ENCODE measurements at places on chromosomes 7 and 10.

GRCh38 chr10:103058034-103058433 lies 135.0 kb downstream of the NT5C2 start:
- no peak for DNase-seq

DNA sequence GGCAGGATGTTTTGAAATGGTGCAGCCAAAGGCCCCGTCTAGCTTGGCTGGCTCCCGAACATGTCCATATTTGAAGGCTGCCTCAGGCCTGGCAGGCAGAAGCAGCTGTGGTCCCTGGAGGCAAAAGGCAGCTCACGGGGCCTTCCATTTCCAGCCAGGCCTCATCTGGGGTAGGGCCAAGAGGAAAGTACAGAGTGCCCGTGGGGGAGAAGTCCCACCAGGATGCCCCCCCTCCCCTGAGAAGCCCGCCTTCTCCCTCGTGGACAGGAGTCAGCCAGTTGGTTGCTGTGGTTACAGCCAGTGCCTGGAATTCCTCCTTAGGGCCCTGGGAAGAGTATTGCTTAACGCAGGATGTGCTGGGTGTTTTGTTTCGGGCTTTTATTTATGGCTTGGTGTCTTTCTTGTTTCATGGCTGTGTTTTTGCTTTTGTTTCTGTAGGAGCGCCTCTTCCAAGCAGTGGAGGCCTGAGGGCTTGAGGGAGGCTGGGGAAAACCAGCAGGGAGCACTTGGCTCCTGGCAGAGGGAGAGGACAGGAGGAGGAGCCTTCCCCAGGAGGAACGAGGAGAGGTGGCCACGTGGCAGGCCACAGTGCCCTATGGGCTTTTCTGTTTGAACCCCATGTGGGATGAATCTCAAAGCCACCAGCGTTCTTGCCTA lies 45.4 kb downstream of the CHST3 start:
- DNase-seq = no peak

GRCh38 chr7:14836571-14837189 lies 65.9 kb downstream of the DGKB start:
- DNase-seq = no peak

GRCh38 chr7:115679976-115680375 lies 350.6 kb downstream of the TFEC start:
- no peak for DNase-seq

DNA sequence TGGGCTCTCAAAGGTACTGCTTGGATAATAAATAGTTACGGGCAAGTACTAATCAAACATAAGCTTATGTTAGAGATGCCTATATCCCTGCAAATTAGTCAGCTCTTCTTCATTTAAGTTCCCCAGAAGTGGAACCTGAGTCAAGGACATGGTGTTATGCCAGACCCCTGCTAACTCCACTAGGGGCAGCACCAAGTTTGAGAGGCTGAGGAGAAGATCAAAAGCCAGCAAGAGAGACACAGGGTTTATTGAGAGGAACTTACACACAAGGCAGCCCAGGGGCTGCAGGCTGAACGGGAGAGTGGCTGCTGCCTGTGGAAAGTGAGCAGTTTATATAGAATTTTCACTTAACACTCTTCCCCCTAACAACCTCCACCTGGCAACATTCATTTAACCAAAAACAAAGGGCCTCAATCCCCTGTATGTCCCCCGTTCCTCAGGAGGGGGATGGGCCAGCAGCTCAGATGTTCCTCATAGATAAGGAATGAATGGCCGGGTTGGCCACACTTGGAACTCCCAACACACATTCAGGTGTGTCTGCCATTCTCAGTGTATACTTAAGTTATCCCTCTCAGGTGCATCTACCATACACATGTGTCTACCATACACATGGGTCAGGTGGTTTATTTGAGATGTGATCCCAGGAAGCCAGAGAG lies 62.6 kb upstream of the GHITM start:
- DNase-seq = peak; percentile 45

DNA sequence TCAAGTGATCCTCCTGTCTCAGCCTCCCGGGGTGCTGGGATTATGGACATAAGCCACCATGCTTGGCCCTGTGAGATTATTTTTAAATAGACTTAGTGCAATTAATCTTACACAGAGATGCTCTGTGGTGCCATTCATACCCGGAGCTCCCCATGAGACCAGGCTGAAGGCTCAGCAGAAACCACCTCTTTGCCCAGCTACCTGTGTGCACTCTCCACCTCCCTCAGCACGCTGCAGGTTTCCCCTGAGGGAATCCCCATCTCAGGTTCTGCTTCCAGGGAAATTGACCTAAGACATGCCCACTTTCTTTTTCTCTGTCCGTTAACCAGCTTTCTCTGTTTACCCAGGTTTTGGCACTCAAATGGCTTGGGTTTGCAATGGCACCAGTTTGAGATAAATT lies 260.5 kb downstream of the SFMBT2 start:
- DNase-seq = no peak

DNA sequence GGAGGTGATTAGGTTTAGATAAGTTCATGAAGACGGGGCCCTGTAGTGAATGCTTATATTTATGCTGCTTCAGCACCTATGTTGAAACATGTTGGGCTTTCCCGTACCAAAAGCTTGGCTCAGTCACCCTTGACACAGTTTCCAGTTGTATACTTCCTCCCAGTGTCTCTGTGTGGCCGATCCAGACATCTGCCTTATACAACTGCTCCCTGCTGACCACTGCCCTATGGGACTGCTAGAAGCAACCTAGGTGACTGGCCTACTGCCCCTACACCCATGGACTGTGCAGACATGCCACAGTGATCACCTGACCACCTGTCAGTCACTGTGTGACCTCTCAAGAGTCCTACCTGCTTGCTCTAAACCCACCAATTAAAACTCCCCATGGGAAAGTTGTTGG lies 22.6 kb upstream of the TSPAN13 start:
- DNase-seq = no peak

- no peak for DNase-seq
These were observed 7.4 kb upstream of the RNF148 start for GRCh38 chr7:122709930-122710646.

GRCh38 chr10:48623607-48624132 lies 18.8 kb upstream of the ARHGAP22 start:
- DNase-seq = no peak

DNA sequence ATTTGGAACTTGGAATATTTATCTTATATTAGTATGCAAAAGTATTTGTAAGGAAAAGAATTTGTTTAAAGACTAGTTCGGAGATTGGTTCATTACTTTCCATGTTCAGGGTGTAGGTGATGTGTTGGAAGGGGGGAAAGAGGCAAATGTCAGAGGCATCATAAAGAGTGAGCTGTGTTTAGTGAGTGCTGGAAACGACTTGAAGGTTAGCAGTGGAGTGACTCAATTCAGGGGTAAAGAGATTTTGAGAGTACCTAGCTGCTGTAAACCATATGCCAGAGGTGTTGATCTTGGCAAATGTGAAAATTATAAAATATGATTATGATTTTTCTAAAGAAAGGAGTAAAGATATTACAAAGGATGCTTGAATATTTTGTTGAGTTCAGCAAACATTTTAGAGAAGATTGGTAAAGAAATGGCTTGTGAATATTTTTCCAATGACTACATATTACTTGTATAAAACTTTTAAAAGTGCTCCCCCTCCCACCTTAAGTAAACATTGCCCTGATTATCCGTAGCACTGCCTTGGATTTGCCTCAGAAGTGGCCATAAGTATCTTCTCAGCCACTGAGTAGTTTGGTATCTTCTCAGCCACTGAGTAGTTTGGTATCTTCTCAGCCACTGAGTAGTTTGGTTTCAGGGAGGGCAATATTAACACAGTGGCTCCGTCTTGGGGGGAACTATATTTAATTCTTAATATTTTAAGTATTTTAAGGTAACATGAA lies 51.5 kb downstream of the ZNRF2 start:
- DNase-seq = no peak

GRCh38 chr7:151694828-151695580 lies 175.3 kb upstream of the RHEB start:
- DNase-seq = no peak

DNA sequence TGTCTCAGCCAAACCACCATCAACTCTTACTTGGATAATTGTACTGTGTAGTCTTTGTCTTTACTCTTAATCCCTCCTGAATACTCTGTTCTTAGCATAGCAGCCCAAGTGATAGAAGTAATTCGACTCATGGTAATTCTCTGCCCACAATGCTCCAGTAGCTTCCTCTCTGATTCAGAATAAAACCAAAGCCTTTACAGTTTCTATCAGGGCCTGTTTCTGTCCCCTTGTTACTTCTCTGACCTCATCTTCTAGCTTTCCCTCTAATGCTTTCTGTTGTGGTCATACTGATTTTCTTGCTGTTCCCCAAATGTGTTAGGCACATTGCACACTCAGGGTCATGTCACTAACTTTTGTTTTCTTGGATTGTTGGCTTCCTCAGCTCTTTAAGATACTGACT lies 8.0 kb downstream of the ZNF518A start:
- no peak for DNase-seq

DNA sequence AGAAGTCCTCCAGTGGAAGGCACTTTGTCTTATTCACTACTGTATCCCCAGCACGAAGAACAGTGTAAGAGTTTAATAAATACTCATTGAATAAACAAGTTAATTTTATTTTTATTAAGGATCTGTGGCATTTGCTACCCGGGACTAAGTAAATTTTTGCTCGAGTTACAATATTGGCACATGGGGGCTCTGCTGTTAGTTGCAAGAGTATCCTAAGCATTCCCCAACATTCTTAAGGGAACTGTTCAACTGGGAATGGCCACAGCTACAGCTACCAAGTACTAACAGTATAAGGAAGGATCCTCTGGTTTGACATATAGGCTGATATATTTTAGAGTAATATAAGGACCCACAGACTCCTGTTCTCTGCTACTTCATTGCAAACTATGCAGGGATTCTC lies 8.7 kb upstream of the LRRTM3 start:
- DNase-seq = no peak

DNA sequence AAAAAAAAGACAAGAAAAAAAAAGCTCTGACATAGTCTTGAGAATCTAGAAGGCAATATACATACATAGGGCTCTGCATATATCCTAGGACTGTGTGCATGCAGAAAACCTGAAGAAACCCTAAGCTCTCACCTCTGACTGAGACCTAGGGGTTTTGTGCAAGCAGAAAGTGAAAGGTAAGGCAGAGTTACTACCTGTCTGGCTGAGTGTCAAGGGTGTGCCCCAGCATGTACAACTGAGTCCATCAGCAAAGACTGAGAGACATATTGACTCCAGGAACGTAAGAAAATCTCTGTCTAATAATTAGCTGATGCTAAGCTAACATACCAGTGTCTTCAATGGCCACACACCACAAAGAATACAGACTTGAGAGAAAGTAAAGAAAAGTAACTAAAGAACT lies 16.3 kb upstream of the HNRNPH3 start:
- no peak for DNase-seq

- no peak for DNase-seq
These were observed 36.0 kb downstream of the MYOF start for GRCh38 chr10:93445978-93446720.

DNA sequence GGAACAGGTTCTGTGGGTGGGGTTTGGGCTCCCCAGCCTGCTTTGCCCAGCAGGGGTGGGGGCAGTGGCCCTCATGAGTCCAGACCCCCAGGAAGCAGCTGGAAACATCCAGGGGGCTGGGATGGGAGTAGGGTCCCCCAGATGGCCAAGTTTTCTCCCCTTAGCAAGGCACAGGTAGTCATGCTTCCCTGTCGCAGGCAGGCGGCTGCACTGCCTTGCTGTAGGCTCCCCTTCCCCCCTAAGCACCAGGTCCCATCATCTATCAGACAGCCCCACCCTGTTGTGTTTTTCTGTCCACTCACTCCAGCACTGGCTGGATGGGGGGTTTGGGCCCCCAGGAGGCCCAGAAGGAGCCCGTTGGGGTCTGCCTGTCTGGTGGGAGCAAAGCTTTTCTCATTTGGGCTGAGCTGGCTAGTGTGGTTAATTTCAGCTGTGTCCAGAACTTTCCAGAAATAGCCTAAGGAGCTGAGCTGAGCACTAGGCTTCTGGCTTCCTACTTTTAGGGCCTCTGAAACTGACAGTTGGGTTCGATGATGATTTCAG lies 7.9 kb downstream of the BRI3 start:
- no peak for DNase-seq

- no peak for DNase-seq
These were observed 57.0 kb downstream of the CELF2 start for GRCh38 chr10:11074536-11075267.

- no peak for DNase-seq
These were observed at the start of gene LLCFC1 for GRCh38 chr7:142939226-142939910. Gene LLCFC1, plus strand, starts transcription at chr7:142939484. Its CDS starts 138 bp downstream, at chr7:142939622.

DNA sequence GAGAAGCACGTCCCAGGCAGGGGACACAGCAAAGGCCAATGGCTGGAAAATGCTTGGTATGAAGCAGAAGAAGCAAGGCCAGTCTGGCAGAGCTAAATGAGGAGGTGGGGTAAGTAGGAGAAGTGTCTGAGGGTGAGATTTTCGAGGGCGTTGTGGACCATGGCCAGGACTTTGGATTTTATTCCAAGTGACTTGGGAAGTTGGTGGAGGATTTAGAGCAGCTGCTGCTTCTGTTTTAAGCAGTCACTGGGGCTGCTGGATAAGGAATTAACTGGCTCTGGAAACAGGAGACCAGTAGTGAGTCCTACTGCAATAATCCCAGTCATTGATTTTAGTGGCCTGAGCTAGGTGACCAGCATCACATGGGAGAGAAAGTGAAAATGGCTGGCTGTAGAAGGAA lies 67.6 kb upstream of the GSDME start:
- DNase-seq = no peak

DNA sequence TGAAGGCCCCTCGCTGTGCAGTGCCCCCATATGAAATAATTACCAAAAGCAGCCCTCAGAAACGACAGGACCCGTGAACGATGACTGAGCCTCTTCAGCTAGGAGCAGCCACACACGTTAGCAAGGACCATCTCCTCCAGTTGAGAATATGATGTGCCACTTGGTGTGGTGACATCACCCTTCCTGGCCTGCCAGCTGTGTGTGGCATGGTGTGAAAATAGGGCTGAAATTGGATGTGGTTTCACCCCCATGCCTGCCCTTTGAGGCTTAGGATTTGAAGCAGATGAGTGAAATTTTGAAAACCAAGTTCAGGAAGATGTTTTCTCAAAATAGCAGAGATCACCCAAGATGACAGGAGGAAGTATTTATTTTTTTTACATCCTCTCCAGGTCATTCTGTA lies 49.1 kb upstream of the BTBD16 start:
- DNase-seq = no peak

DNA sequence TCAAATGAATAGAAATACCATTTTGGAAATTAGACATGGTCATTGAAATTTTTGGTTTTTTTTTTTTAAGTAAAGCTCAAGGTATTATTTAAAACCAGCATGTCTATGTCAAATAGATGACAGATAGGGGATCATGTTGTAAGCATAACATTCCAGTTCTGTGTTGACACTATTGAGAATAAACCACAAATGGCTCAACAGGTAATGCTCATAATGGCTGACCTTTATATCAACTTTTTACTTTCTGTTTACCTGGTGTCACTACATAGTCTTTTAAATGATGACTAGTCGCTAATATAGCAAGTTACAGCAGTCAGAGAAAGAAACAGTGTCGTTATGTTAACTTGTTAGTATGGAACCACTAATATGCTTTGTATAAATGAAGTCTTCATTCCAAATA lies 616.0 kb downstream of the GATA3 start:
- no peak for DNase-seq

GRCh38 chr10:109259293-109259692 lies 664.0 kb downstream of the XPNPEP1 start:
- no peak for DNase-seq

Data from HL-60 (cell line).